ENCODE measurements at places on chromosomes 3 and 15. TPM values are rescaled to one million over a fixed set of nuclear protein-coding genes. Genes with fewer than 3 reads are reported as not detected.

GRCh38 chr15:66095871-66096687 is 157.5 kb downstream of the MEGF11 start:
- no peak for DNase-seq

- DNase-seq: no peak
Measured at GRCh38 chr3:141784531-141784930, 21.3 kb downstream of the GRK7 start.

- DNase-seq: no peak
Measured at GRCh38 chr3:37729119-37729518, 132.6 kb upstream of the CTDSPL start.

GRCh38 chr3:145191543-145191942 is 969.4 kb downstream of the PLOD2 start:
- DNase-seq: no peak

DNA sequence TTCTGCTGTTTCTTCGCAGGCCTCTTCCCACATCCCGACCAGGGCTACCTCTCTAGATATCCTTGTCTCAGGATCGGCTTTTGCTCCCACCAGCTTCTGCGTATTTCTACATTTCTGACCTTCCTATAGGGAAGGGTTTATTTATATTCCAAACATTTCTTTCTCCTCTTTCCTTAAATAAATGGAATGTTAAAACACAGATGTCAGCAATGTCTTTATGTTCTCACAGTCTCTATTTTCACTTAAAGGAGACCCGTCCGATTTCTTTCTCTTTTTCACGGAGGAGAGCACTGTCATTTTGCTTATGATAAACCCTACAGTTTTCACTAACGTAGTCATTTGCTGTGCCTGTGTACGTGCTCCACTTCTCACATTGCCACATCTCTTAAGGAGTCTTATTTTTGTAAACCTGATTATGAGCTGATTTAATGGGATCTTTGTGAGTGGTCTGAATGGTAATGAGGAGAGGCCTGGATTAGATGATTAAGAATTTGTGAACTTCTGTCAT is 630 bp downstream of the KIF15 start:
- no peak for DNase-seq

GRCh38 chr15:95368191-95368590 is 962.3 kb upstream of the NR2F2 start:
- DNase-seq: no peak

- DNase-seq: no peak
Measured at GRCh38 chr15:82928711-82929110, 23.8 kb downstream of the HOMER2 start.

The DNAH1 gene
- polyA plus RNA-seq: 46.1 TPM

DNA sequence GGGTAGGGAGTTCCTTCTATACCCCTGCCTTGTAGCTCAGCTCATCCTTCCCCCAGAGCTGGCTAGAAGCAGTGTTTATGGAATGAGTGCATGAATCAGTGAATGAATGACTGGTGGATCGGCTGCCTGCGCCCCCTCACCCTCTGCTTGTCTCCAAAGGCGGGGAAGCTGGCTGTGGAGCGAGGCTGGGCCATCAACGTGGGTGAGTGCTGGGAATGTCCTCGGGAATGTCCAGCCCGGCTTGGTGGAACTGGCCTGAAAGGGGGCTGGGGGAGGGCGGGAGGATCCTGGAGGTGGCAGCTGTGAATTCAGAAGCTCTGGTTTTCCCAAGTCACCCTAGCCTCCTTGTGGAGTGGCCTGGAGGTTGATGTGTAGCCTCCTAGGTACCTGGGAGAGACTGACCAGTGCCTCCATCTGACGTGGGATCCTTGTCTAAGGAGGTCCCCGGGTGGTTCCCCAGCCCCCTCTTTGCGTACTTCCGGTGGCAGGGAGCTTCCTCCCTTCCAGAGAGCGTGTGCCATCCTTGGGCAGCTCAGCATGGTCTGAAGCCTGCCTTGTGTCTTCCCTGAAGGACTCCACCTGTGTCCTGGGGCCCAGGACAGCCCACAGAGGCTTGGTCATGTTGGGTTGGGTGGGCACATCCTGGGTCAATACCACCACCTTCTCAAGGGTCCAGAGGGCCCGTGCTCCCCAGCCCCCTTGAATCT is 18.4 kb downstream of the HDAC11 start:
- no peak for DNase-seq

- no peak for DNase-seq
Measured at GRCh38 chr3:112811131-112811884, 35.4 kb downstream of the CD200R1L start.

The NR1I2 gene
- not detected for polyA plus RNA-seq

GRCh38 chr3:73653351-73653750 is 28.6 kb upstream of the PDZRN3 start:
- DNase-seq: no peak

GRCh38 chr3:18771931-18772330 is 346.8 kb upstream of the SATB1 start:
- no peak for DNase-seq

DNA sequence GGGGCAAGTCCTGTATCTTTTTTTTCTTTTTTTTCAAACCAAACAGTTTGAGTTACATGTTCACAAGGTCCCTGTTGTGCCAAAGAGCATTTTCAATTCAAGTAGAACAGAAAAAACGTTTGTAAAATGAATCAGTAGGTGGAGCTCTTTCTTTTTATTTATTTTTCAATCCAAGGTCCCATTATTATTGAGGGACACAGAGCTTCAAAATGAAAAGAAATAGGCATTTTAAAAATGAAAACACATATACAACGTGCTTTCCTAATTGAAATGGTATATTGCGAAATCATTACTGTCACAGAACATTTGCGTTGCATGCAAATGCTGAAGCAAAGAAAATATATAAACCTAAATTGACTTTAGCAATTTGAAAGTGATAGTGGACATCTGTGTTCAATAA is 711.0 kb downstream of the MECOM start:
- no peak for DNase-seq

The LYZL4 gene
- polyA plus RNA-seq: not detected

The FGD5 gene
- not detected for polyA plus RNA-seq

GRCh38 chr15:72197460-72198355 is at the start of gene GRAMD2A:
Gene GRAMD2A, minus strand, starts transcription at chr15:72197787.
- no peak for DNase-seq

All from CD14-positive monocyte (primary cell).